ENCODE measurements at places on chromosomes 1 and 21.
A peak's percentile ranks its signal among the peaks of the same experiment; 100 is the strongest.

DNA sequence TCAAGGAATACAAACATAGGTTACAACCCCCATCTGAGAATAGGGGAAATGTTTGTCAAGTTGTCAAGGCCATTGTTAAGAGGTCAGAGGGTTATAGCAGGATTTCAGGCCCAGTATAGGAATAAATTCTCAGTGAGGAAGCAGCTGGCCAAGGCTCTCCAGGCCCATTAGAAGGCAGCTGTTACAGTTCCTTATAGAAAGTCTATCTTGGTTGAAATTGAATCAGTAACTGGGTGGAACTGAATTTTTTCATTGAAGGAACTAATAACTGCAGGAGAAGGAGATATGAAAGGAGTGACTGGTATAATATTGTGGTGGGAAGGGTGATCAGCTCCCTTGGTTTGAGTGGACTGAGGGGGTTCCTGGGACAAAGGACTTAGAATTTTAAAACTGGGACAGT, 134.1 kb downstream of the CYYR1 start:
- DNase-seq = no peak

GRCh38 chr21:34603002-34603709, 11.8 kb downstream of the RCAN1 start:
- DNase-seq = peak; percentile 29

DNA sequence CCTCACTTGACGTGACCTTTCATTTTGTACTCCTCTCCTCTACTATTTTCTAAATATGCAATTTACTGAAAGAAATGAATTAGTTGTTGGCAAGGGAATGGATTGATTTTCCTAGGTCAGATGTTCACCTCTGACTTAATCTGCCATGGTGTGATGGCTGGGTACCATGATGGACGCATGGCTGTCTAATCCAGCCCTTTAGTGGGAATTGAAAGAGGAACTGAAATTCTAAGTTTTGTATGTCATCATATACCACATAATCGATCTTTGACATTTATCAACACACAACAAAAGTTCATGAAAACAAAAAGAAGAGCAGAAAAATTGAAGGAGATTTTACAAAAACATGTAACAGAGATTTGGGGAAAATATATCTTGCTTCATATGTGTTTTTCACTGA, 331.3 kb upstream of the SNX7 start:
- no peak for DNase-seq

DNA sequence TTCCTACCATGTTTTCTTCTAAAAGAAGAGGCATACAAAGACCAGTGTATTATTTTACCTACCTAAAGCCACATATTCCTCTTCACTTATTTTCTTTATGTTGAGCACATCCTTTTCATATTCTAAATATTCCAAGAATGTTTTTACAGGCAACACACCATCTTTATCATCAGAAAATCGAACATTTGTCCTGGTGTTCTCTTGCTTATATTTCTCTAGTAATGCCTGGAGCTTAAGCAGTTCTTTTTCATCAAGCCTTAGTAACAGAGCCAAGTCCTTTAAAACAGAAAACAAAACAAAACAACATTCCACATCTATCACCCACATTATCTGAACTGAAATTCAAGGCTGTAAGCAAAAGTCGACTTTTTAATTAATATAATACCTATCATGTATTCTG, 88.7 kb downstream of the IARS2 start:
- DNase-seq = no peak

DNA sequence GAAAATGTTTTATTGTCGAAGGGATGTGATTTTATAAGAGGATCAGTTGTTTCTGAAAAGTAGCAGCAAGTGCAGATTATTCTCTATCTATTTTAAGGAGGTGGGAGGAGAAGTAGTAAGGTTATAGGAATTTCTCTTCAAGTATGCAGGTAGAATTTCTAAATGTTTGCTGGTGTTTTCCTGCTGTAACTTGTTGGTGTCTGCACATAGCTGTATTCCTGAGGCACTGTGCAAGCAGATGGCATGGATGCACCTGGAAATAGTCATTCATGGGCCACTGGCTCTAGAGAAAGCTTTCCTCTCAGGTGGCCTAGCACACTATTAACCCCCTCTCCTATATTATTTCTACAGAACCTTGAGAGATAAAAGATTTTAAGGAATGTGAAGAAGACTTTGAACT, 30.3 kb upstream of the PODN start:
- no peak for DNase-seq

DNA sequence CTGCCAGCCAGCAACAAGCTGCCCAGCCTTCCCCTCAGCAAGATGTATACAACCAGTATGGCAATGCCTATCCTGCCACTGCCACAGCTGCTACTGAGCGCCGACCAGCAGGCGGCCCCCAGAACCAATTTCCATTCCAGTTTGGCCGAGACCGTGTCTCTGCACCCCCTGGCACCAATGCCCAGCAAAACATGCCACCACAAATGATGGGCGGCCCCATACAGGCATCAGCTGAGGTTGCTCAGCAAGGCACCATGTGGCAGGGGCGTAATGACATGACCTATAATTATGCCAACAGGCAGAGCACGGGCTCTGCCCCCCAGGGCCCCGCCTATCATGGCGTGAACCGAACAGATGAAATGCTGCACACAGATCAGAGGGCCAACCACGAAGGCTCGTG, 13.3 kb upstream of the PIGV start:
- no peak for DNase-seq

- DNase-seq = no peak
Measured at GRCh38 chr1:172809750-172810149, 150.8 kb downstream of the FASLG start.

- DNase-seq = no peak
Measured at GRCh38 chr1:171196351-171196750, 11.3 kb downstream of the FMO2 start.

DNA sequence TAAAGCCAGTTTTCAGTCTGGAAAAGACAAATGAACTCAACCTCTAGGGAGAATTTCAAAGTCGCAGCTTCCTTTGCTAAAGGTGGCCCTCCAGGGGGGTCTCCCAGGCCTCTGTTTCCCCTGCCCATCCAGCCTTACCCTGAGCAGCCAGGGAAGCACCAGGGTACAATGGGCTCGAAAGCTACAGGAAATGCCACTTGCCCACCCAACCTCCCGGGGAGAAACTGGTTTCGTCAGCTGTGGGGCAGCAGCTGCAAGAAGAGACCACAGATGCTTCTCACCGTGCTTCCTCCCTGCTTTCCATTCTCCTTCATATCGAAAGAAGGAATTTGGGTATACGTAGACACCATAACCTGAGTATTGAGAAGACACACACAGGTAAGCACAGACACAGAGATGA, 1.7 kb downstream of the MORN1 start:
- DNase-seq = no peak

- no peak for DNase-seq
Measured at GRCh38 chr1:83583351-83584014, 415.4 kb downstream of the TTLL7 start.

DNA sequence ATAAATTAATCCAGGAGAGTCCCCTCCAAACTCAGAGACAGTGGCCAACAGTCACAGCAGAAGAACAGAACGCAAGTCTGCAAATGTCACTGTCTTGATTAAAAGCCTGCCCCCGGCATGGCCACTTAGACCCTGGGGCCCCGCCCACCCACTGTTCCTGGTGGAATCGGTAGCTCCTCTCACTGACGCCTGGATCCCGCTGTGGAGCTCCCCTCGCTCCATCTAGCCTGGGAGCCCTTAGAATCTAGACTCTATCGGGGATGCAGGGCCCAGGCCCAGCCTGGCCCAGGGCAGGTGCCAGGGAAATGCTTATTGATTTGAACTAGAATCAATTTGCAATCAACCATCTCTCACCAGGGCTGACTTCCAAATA, 21.4 kb upstream of the PLEKHG5 start:
- no peak for DNase-seq

GRCh38 chr1:34213956-34214355, 37.2 kb downstream of the C1orf94 start:
- DNase-seq = no peak

DNA sequence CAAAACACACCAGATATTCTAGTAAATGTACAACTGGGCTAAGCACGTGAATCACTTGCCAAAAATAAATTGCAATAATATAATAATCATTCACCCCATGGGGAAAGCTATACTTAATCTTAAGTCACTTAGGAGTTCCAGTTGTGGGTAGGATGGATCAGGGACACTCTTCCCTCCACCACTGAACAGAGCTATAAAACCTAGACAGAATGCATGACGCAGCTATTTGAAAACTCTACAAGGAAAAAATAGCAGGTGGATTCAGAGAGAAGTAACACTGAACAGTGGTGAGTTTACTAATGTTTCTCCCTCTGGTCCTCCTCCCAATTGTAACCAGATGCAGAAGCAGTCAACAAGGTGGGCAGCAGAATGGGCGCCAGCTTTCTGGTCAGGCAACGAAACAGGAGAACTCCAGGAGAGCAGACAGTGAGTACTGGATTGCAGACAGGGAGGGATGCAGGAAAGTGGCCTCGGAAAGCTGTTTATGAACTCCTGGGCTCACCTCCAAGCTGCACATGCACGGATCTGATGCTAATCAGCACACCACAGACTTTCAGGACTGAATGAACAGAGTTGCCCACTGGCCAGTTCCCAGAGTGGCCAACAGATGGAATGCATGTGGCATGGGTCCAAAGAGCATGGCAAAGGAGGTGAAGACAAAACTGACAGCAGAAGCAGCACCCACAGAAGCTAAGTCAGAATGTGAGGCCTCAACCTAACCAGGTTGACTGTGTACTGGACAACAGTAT, 41.4 kb downstream of the TARBP1 start:
- no peak for DNase-seq

- no peak for DNase-seq
Measured at GRCh38 chr1:171816300-171816901, 24.9 kb upstream of the DNM3 start.

- no peak for DNase-seq
Measured at GRCh38 chr21:37006486-37007291, at the start of gene RIPPLY3. Gene RIPPLY3, plus strand, starts transcription at chr21:37006702. Its CDS starts 71 bp downstream, at chr21:37006773.

DNA sequence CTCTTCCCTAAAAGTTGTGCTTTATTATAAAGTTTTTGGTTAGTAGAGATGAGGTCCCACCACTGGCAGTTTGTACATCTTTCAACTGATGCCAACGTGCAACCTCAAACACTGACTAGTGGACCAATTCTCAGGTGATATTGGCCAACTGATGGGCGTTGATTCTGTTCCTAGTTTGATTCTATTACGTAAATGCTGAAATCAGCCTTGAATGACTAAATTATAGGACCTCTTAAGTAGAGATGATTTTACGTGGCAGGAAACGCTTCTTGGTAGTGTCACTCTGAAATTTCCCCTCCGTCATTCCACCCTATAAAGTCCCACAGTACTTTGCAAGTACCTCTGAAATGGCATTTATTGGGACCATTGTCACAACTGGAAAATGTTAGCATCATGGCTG, 8.8 kb upstream of the FNDC7 start:
- DNase-seq = no peak

DNA sequence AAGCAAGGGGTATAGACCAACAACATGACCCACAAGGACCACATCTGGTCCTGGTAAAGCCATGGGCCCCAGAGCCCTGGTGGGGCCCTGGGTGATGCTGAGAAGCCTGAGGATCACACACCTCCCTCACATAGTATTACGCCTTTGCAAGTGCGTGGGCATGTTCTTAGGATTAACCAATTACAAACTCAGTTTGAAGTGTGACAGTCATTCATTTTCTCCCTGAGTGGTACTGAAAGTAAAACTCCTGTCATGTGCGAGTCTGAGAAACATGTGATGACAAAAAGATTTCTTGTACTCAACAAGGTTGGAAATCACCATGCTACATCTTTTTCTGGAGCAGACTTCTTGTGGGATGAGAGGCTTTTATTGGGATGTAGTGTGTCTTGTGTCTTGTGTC, 315.3 kb upstream of the DUSP10 start:
- no peak for DNase-seq

DNA sequence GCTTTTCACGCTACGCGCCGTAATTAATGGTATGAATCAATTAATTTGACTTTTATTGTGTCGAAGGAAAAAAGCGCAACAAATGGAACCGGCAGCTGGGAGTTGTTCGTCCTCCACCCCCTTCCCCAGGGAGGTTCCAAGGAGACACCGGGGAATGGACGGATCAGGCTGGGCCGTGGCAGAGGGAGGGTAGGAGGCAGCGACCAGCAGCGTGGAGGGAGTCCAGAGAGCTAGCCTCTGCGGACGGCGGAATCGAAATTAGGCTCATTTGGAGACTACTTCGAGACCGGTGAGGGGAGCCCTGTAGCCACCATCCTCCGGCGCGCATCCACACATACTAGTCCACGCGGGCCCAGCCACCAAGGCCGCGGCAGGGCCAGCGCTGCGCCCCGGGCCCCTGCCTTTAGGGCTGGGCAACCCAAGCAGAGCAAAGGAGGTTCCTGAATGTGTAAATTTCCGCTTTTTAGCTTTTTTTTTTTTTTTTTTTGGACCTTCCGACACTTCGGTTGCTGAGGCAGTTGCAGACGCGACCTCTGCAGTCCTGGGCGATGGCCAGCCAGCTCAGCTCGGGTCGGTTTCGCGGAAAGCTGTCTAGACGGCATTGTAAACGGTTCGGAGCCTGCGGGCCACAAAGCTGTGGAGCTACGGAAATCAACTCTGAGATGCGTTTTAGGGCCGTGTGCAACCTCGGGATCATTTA, 2.2 kb upstream of the FOXD3 start:
- no peak for DNase-seq

DNA sequence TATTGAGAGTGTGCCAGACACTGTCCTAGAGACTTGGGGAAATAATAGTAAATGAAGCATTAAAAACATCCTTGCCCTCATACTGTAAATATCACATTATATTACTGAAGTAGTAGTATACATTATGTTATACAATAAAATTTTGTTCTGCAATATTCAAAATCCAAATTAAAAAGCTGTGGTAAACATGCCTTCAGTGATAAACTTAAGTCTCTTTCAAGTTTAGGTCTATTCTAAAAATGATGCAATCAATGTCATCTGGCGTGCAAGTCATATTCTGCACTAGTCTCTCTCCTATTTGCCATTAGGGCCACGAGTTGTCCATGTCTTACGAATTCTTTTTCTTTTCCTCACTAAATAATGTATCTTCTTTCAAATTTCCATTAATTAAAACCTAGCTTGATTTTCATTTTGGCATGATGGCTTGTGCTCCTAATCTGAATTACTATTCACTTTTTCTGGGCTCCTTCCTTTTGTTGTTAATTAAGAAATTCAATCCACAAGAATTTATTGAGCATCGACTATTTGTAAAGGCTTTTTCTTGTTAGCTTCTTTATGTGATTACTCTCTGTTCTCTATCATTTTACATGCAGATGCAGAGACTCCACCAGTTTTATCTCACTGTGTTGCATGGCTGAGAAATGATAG, 130.7 kb downstream of the COQ8A start:
- DNase-seq = no peak

- no peak for DNase-seq
Measured at GRCh38 chr1:162018418-162018817, 5.3 kb downstream of the OLFML2B start.

- no peak for DNase-seq
Measured at GRCh38 chr1:208834381-208835096, 590.4 kb upstream of the PLXNA2 start.

- no peak for DNase-seq
Measured at GRCh38 chr1:1989789-1990188, 13.8 kb downstream of the CFAP74 start.

DNA sequence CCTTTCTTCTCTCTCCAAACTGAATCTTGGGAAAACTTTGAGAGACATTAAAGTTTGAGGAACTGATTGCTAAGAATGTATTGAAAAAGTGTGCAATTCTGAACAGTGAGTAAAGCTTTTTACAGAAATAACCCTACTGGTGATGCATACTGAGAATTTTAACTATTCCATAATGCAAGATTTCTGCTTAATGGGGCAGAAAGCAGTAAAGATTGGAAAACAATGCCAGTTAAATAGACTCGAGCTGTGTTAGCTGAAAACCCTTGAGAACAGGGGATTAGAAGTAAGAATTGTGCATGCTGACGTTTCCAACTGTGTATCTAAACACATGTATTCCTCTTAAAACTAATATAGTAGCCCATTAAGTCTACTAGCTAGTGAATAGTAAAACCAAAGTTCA, 1500.2 kb upstream of the PRMT6 start:
- no peak for DNase-seq

Data from LoVo (cell line).